ENCODE measurements at places on chromosomes 4 and X.

GRCh38 chr4:174120446-174121295, 162.8 kb downstream of the FBXO8 start:
- DNase-seq, result peak; percentile 40

- DNase-seq, result no peak
These were observed 35.3 kb upstream of the GPM6B start for GRCh38 chrX:13852001-13852695.

GRCh38 chrX:153700376-153700945, 12.7 kb downstream of the SLC6A8 start:
- no peak for DNase-seq

DNA sequence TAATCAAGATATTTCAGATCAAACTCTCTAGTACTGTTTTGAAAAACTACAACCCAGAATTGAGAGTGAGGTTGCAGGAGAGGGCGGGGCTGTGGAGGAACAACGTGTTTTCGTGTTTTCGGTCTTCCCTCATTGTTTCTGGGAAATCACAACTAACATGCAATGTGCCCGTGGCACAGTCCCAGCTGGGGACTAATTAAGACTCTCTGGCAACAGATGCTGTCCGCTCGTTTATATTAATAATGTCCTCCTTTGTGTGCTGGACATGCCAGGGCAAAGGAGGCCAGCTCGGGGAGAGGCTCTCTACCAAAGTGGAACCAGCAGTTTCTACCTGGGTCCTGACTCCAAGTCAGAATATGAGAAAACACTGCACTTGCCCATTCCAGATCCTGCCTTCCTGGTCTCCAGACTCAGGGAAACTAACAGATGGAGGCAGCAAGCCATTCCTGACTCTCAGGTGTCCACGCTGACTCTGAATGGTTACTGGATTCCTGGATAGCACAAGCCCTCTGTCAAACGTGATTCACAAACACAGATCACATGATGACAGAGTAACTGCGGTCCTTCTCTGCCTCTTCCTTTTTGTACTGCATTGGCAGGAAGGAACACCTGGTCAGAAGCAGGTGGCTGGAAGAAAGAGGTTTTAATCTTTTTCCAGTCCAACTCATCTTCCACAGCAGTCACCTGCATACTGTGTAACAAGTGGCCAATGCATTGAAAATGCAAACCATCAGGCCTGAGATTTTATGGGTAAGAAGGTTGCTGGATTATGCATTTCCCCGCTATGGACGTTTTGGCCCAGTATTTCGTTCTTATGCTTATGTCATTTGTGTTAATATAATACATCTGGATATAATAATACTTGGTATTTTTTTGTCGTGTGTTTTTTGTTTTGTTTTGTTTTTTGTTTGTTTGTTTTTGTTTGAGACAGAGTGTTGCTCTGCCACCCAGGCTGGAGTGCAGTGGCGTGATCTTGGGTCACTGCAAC, 65.0 kb downstream of the COQ2 start:
- DNase-seq, result peak; percentile 72

GRCh38 chrX:5976332-5976731, 252.3 kb downstream of the NLGN4X start:
- peak; percentile 37 for DNase-seq
